HepG2 (cell line): ENCODE measurements at places on chromosomes 3 and 15. TPM values are rescaled to one million over a fixed set of nuclear protein-coding genes. Genes with fewer than 3 reads are reported as not detected.

The SHF gene
- 16.8 and 25.5 TPM in 2 replicates for total RNA-seq

The CORO2B gene
- 0.35 and 0.36 TPM in 2 replicates for total RNA-seq

The ERICH6 gene
- not detected in 2 replicates for total RNA-seq

The IL17RD gene
- 0.20 and 0.31 TPM in 2 replicates for total RNA-seq

The AQP9 gene
- not detected in 2 replicates for total RNA-seq

The GPR27 gene
- not detected in 2 replicates for total RNA-seq

The ARRDC4 gene
- total RNA-seq, result 1.5 and 2.5 TPM in 2 replicates

DNA sequence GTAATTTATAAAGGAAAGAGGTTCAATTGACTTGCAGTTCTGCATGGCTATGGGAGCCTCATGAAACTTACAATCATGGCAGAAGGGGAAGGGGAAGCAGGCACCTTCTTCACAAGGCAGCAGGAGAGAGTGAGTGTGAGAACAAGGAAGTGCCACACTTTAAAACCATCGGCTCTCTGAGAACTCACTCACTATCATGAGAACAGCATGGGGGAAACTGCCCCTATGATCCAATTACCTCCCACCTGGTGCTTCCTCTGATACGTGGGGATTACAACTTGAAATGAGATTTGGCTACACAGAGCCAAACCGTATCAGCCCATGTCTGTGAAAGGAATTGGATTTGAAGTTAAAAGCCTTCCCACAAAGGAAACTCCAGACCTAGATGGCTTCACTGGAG, 39.1 kb downstream of the TKT start:
- H3K4me1 ChIP-seq, result peaks cover 12% of the 10 kb centered on the region
- no peaks in the 10 kb centered on the region for H3K27me3 ChIP-seq
- H3K27ac ChIP-seq, result no peak overlapping the region
- no peak overlapping the region for H3K4me3 ChIP-seq
- DNase-seq, result no peak

- H3K4me1 ChIP-seq, result peaks cover 59% of the 10 kb centered on the region
- peak; percentile 89 for DNase-seq
- peak overlapping the region; percentile 70 for H3K27ac ChIP-seq
- H3K27me3 ChIP-seq, result no peaks in the 10 kb centered on the region
These were observed 1.5 kb upstream of the LIMD1 start for GRCh38 chr3:45592830-45593707.

DNA sequence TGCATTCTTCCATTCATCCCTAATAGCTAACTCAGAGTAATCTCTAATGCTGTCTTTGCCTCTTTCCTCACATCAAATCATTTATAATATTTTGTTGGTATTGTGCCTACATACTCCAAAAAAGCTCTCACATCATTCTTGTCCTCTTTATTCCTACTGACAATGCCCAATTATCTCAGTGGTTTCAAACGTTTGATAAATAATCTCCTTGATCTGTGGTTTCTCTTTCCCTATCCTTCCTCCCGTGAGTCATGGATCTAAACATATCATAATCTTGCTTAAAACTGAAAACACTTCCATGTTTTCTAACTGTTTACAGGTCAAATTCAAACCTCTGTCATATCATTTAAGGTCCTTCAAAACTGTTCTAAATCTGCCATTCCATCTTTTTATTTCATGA, 115.1 kb downstream of the CNTN6 start:
- H3K27ac ChIP-seq, result no peak overlapping the region
- no peak for DNase-seq
- H3K4me1 ChIP-seq, result no peaks in the 10 kb centered on the region
- no peaks in the 10 kb centered on the region for H3K36me3 ChIP-seq

DNA sequence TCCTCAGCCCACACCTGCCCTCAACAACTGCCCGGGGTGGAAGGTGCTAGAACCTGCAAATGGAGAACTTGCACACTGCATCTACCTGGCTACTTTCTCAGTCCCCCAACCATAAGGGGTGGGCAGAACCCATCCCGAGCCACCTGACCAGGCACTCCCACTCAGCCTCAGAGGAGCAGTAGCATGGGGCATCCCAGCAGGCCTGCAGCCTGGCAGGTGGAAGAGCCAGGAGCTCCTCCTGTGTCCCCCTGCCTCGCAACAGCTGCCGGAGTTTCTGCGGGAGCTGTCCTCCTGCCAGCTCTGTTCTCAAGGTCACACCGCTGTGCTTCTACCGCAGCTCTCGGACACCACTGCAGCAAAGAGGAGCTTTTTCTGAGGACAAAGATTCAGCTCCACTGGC, 27.5 kb downstream of the RAB6B start:
- no peaks in the 10 kb centered on the region for H3K36me3 ChIP-seq
- no peaks in the 10 kb centered on the region for H3K4me1 ChIP-seq
- H3K27ac ChIP-seq, result no peak overlapping the region
- no peak overlapping the region for H3K4me3 ChIP-seq
- DNase-seq, result no peak

DNA sequence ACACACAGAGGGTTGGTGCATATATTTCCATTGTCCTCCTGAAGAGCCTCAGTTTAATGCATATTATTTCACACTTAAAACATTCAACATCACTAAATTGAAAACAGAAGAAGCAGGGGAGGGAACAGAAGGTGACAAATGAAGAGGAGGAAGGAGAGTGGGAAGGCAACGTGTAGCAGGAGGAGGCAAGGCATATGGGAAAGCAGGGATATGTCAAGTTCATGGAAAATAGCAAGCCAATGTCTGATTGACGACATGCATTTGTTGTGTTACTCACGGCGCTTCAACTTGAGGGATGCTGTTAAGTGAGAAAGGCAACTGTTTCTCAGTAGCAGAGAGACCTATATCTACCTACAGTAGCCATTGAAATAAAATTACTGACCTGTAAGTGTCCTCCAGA, 154.5 kb downstream of the NSUN3 start:
- H3K27me3 ChIP-seq, result no peaks in the 10 kb centered on the region
- no peak for DNase-seq
- no peak overlapping the region for H3K27ac ChIP-seq
- H3K4me1 ChIP-seq, result no peaks in the 10 kb centered on the region
- no peak overlapping the region for H3K4me3 ChIP-seq
- H3K36me3 ChIP-seq, result no peaks in the 10 kb centered on the region

- no peak overlapping the region for H3K27ac ChIP-seq
- H3K4me3 ChIP-seq, result no peak overlapping the region
- H3K4me1 ChIP-seq, result no peaks in the 10 kb centered on the region
- H3K36me3 ChIP-seq, result no peaks in the 10 kb centered on the region
These were observed 47.6 kb upstream of the HEG1 start for GRCh38 chr3:125103406-125103805.

GRCh38 chr3:14925729-14926591, 21.4 kb upstream of the NR2C2 start:
- peaks cover 31% of the 10 kb centered on the region; the same call in 2 of the 3 replicates for H3K27me3 ChIP-seq
- peak; percentile 62 for DNase-seq
- peaks cover under 1% of the 10 kb centered on the region; the same call in 1 of the 2 replicates for H3K4me1 ChIP-seq
- H3K4me3 ChIP-seq, result no peak overlapping the region
- H3K27ac ChIP-seq, result no peak overlapping the region

DNA sequence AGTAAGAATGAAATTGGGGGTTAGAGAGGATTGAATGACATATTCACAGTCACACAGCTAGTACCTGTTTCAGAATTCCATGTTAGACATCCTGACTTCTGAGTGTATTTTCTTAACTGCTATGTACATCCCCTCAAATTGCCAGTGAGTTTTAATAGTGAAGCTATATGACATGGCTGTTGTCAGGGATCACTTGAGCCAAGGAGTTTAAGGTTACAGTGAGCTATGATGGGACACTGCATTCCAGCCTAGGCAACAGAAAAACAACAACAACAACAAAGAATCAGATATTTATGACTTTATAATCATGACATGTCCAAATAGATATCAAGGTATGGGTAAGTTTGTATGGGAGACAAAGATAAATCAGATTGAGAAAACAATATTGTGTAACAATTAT, 16.6 kb downstream of the PARP15 start:
- no peak overlapping the region for H3K27ac ChIP-seq
- no peaks in the 10 kb centered on the region for H3K27me3 ChIP-seq
- DNase-seq, result no peak
- H3K4me3 ChIP-seq, result no peak overlapping the region
- no peaks in the 10 kb centered on the region for H3K36me3 ChIP-seq

DNA sequence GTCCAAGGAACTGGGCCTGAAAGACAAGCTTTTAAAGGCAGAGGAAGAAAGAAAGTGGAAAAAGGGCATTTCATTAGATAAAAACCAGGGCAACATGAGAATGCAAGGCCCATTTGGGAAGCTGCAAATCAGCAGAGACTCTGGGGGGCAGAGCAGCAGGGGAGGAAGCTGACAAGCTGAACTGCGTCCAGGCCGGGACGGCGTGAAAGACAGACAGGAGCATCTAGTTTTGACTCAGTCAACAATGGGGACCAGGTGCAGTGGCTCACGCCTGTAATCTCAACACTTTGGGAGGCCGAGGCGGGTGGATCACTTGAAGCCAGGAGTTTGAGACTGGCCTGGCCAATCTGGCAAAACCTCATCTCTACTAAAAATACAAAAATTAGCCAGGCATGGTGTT, 69.9 kb downstream of the CDC25A start:
- H3K4me1 ChIP-seq, result peaks cover 26% of the 10 kb centered on the region
- H3K36me3 ChIP-seq, result no peaks in the 10 kb centered on the region
- DNase-seq, result no peak
- no peak overlapping the region for H3K4me3 ChIP-seq
- no peaks in the 10 kb centered on the region; the same call in 1 of the 2 replicates for H3K27me3 ChIP-seq
- no peak overlapping the region for H3K27ac ChIP-seq

DNA sequence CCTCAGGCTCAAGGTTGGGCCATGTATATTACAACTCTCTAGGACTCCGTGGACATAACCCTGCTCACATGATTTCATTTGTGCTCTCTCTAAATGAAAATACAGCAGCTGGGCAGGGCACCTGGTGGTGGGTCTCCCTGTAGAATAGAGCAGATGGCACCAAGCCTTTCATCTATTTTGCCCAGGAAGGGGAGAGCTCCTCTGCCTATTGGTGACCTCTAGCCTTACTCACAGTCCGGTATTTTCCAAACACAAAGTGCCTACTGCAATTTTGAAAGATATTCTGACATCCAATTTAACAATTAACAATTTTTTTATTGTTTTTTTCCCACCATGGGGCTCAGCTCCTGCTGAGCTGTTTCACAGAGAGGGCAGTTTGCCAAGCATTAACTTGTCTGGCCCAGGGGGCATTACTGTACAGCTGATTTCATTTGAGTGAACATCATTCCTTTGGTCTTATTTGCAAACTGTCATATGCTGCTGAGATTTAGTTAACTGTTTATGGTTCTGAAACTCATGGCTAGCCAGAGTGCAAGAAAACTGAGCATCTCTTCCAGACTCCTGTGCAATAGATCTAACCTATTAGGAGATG, 474.0 kb downstream of the EPHB1 start:
- no peak overlapping the region for H3K4me3 ChIP-seq
- no peak for DNase-seq
- H3K27ac ChIP-seq, result no peak overlapping the region
- no peaks in the 10 kb centered on the region for H3K36me3 ChIP-seq

GRCh38 chr3:42509111-42509510, 6.7 kb downstream of the VIPR1 start:
- no peak overlapping the region for H3K27ac ChIP-seq
- peaks cover 6% of the 10 kb centered on the region; the same call in 2 of the 3 replicates for H3K27me3 ChIP-seq
- no peak for DNase-seq
- no peaks in the 10 kb centered on the region for H3K36me3 ChIP-seq

DNA sequence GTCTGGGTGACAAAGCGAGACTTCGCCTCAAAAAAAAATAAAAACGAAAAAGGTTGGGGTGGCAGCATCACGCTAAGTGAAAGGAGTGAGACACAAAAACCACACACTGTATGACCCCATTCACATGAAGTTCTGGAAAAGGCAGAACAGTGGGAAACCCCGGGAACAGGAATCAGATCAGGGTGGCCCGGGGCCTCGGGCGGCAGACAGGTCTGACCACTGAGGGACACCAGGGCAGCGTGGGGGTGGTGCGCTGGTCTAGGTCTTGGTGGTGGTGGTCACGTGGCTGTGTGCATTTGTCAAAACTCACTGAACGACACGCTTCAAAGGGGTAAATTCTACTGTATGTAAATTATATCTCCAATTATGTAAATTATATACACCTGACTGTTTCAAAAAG, 79.7 kb upstream of the PRR20G start:
- no peaks in the 10 kb centered on the region for H3K4me1 ChIP-seq
- no peak overlapping the region for H3K4me3 ChIP-seq
- H3K27ac ChIP-seq, result no peak overlapping the region
- peaks cover 22% of the 10 kb centered on the region; the same call in 2 of the 3 replicates for H3K27me3 ChIP-seq
- no peaks in the 10 kb centered on the region for H3K36me3 ChIP-seq
- no peak for DNase-seq

GRCh38 chr15:77511869-77512268, 91.2 kb downstream of the HMG20A start:
- no peak overlapping the region for H3K4me3 ChIP-seq
- peaks cover 43% of the 10 kb centered on the region for H3K4me1 ChIP-seq
- no peaks in the 10 kb centered on the region for H3K36me3 ChIP-seq
- DNase-seq, result no peak
- no peaks in the 10 kb centered on the region for H3K27me3 ChIP-seq

- no peak for DNase-seq
- peaks cover 1% of the 10 kb centered on the region; the same call in 1 of the 2 replicates for H3K27me3 ChIP-seq
- H3K27ac ChIP-seq, result no peak overlapping the region
- no peaks in the 10 kb centered on the region for H3K36me3 ChIP-seq
- peaks cover 28% of the 10 kb centered on the region for H3K4me1 ChIP-seq
These were observed 9.4 kb upstream of the KIF7 start for GRCh38 chr15:89664441-89665350.

DNA sequence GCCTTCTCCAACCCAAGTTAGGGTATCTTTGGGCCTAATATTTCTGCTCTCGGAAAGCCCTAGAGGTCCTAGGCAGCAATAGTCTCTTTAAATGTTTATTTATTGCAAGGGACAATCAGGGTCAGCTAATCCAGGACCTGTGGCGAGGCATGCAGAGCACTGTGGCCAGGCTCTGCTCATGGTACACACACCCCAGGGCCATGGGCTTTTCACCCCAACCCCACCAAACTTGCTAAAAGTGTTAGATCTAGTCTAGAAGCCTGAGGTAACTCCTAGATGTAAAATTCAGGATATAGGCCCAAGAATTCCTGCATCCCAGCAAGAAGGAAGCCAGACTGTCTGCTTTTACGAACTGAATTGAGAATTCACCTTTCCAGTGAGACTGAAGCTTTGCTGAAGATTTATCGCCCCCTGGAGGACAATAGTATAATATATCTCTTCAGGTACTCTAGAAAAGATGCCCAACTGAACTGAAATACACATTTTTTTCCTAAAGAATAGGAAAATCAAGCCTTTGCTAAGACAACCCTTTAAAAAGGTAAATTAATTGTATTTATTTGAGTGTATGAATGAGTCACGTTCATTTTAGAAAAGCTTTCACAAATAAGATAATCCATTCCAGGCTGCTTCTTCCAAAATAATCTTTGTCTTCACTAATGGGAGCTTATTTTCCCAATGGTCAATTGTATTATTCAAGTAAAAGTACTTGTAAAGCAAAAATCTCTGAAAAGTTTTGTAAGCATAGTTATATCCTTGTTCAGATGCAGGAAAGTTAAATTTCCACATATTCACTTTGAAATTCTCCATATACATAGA, 89.8 kb downstream of the LRRC3B start:
- no peaks in the 10 kb centered on the region for H3K27me3 ChIP-seq
- H3K4me3 ChIP-seq, result no peak overlapping the region
- DNase-seq, result peak; percentile 34
- H3K36me3 ChIP-seq, result no peaks in the 10 kb centered on the region
- no peaks in the 10 kb centered on the region for H3K4me1 ChIP-seq
